AG04449 (cell line): ENCODE measurements at places on chromosomes 7 and 10.

GRCh38 chr7:100476101-100476780 lies 2.8 kb downstream of the TSC22D4 start:
- DNase-seq: no peak

DNA sequence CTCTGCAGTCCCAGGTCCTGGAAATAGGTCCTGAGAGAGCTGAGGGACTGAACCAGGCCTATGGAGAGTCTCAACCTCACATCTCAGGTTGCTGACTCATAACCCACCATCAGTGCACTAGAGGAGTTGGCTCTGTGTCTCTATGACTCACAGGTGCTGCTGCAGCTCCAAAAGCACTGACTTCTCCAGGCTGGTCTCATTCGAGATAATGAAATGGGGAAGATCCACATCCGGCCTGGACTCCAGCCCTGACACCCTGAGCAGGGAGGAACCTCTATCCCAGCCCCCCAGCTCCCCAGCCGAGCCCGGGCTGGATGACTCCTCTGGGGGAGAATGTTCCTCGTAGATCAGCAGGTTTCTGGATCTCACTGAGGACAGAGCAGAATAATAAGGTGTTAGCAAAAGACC lies 35.5 kb upstream of the DGKI start:
- DNase-seq: peak; percentile 98

- DNase-seq: no peak
Measured at GRCh38 chr10:77283326-77283725, 354.3 kb downstream of the KCNMA1 start.

- DNase-seq: no peak
Measured at GRCh38 chr7:156458011-156458410, 182.6 kb upstream of the RNF32 start.

DNA sequence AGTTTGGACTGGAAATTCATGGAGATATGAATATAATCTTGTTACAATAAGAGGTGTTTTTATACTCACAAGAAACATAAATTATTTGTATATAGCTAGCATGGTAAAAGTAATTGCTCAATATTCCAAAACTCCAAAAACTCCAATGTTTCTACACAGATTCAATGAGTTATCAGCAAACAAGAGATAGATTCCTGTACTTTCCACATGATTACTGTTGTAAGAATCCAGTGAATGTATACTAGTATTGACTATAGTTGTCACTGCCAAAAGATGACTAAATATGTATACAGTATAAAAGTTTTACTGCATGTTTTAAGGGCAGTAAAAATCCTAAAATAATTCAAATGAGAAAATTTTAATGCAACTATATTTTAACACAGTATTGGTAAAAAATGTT lies 10.7 kb downstream of the ATOH7 start:
- DNase-seq: no peak

GRCh38 chr10:68235581-68235980 lies 3.7 kb upstream of the ATOH7 start:
- DNase-seq: no peak

- DNase-seq: no peak
Measured at GRCh38 chr10:98328163-98328562, 60.2 kb upstream of the LOXL4 start.

- no peak for DNase-seq
Measured at GRCh38 chr10:99917963-99918825, 91.6 kb downstream of the DNMBP start.

DNA sequence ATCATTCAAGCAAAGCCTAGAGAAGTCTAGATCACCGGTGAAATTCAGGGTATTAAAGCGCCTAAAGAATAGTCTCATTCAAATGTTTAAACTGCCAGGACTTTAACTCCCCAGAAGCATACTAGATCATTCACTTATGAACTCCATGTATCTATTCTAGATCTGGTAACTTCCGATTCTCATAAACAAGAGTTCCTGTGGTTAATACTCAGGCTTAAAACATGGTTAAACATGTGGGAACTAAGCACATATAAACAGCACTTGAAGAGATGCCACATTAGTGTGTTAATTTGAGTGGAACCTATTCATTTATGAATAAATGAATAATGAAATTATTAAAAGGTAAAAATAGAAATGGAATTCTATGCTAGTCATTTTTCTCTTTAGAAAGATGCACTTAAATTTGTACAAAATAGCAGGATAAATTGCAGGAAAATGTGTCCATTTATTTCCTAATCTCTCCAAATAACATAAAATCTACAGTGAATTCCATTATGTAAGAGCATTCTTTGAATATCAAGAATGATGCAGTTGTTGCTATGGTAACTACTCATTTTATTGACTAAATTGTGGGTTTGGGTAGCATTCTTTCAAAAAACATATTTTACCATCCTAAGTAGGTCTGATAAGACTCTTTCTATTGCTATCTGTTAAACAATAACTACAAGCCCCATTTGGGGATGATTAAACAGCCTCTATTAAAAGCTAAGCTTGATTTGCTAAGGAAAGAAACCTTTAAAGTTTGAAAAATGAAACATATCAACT lies 147.6 kb upstream of the TMEM168 start:
- DNase-seq: no peak

- DNase-seq: no peak
Measured at GRCh38 chr7:150874401-150875198, 22.3 kb downstream of the AOC1 start.

- peak; percentile 4 for DNase-seq
Measured at GRCh38 chr7:104106108-104106905, 101.5 kb downstream of the ORC5 start.

- no peak for DNase-seq
Measured at GRCh38 chr7:66921396-66921917, 432 bp downstream of the TMEM248 start.

DNA sequence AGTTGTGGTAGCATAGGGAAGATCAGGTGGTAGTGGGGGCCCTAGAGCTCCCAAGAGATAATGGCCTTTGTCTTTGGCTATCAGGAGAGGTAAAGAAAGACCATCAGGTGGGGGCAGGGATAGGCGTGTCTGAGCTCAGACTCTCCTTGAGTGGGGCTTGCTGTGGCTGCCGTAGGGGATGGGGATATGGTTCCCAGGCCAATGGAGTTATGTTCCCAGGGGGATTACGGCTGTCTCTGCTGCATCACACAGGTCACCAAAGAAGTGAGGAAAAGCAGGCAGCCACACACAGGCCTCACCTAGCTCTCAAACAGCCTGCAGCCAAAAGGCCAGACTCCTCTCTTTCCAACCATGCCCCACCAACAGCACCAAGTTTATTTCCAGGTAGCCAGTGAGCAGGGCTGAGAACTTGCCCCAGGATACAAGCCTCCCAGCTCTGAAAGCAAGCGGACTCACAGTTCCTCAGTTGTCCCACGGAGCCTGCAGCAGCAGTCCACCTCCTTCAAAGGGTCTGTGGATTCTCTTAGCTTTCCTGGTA lies 37.6 kb upstream of the C1QL3 start:
- DNase-seq: no peak

GRCh38 chr7:15175152-15175551 lies 272.6 kb upstream of the DGKB start:
- no peak for DNase-seq

DNA sequence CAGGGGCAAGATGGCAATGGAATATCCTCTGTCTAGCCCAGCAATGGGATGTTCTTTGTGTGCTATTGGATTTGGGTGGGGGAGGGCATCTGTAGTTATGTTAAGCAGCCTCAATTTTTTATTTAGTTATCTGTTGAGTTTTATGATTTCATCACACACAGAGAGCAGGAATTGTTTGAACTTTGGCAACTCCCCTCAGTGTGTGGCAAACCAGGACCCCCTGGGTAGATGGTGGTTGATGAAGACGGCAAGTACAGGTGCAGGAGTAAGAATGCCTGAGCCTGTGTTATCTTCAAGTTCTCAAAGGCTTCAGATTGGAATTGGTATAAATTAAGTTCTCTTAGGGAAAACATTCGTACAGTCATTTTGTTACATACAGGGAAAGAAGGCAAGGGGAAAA lies 142.4 kb upstream of the SAMD8 start:
- no peak for DNase-seq

GRCh38 chr10:129541200-129541599 lies 74.2 kb downstream of the MGMT start:
- no peak for DNase-seq

GRCh38 chr7:55065079-55065478 lies 46.3 kb downstream of the EGFR start:
- DNase-seq: peak; percentile 97

- DNase-seq: no peak
Measured at GRCh38 chr10:69818676-69819239, 17.1 kb downstream of the COL13A1 start.

DNA sequence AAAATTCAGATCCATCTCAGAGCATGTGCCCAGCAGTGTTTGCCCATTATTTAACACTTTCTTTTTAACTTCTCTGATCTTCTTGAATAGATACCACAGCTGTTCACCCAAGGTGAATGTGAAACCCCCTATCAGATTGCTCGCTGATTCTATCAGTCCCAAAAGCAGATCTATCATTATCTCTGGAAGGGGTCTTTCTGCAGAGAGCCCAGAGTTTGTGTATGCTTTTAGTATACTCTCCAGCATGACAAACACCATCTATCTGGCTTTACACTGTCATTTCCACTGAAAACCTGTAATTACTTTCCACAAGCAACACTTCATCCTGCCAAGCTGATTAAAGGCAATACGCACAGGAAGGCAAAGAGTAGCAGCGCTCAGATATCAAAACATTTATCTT lies 168.2 kb downstream of the CACNA2D1 start:
- no peak for DNase-seq

DNA sequence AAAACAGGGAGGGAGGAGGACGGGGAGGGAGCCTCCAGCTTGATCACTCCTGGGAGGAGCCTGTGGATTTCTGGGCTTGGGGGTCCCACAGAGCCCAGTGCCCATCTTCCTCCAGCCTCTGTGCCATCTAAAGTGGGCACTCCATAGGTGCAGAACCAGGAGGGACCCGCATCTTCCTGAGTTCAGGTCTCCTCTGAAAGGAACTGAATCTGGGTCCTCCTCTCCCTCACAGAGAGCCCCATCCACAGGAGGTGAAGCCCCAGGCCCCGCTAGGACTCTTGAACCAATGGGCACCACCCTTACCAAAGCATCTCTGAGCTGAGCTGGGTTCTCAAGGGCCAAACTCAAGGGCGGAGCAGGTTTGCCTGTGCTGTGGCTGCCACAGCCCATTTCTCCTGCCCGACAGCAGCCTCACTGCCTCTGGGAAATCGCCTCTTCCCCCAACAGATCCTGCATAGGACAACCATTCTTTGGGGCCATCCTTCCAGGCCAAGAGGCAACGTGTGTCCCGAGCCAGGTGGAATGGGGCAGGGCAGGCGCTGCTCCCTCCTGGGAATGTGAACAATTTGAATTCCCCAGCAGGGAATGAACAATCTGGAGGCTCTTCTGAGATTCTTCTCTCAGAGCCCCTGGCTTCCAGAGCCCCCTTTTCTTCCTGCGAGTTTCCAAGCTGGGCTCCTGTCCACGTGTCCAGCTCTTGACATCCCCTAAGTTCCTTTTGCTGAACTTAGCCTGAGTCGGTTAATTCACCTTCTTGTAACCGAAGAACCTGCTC lies 411.0 kb upstream of the FOXK1 start:
- no peak for DNase-seq

DNA sequence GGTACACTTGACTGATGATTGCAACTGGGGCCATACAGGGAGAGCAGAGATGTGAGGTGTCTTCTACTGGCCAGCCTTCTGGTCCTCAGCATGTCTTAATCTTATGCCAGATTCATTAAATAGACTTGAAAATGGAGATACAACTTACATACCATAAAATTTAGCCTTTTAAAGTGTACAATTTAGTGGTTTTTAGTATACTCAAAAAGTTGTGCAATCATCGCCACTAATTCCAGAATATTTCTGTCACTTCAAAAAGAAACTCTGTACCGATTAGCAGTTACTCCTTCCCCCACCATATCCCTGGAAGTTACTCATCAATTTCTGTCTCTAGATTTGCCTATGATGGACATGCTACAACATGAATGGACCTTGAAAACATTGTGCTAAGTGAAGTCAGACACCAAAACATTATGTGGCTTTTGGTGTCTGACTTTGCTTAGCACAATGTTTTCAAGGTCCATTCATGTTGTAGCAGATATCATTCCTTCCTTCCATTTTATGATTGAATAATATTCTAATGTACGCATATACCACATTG lies 53.0 kb downstream of the SH2D4B start:
- DNase-seq: no peak

DNA sequence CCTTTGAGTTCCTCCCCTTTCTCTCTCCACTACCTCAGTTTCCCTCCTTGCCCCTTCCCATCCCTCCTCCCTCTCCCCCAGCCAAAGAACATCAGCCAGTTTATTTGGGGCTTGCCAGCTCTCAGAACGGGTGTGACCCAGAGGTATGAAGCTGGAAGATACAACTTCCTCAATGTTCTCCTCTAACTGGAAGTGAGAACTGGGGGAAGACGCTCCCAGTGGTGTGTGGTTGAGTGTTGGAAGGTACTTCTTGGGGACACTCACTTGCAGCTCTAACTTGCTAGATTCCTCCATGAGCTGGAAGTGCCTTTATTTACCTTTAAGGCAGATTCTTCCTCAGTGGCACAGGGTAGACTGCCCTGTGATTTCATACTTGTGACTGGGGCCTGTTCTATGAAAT lies 110.5 kb upstream of the HABP2 start:
- DNase-seq: no peak

DNA sequence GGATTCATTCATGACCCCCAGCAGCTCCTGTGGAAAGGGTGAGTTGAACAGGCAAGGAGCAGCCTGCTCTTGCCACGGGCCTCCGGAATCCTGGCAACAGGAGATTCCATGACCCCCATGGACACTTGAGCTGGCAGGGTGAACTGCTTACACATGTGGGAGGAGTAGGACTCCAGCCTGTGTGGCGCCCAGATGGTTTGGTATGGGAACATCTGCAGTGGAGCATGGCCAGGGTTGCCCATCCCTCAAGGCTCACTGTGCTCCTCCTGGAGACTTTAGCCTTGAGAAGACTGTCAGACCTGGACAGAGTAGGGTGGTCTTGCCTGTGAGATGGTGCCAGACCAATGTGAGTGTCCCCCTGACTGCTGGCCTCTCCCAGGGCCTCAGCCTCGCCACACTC lies 57.0 kb downstream of the HECTD2 start:
- DNase-seq: no peak

DNA sequence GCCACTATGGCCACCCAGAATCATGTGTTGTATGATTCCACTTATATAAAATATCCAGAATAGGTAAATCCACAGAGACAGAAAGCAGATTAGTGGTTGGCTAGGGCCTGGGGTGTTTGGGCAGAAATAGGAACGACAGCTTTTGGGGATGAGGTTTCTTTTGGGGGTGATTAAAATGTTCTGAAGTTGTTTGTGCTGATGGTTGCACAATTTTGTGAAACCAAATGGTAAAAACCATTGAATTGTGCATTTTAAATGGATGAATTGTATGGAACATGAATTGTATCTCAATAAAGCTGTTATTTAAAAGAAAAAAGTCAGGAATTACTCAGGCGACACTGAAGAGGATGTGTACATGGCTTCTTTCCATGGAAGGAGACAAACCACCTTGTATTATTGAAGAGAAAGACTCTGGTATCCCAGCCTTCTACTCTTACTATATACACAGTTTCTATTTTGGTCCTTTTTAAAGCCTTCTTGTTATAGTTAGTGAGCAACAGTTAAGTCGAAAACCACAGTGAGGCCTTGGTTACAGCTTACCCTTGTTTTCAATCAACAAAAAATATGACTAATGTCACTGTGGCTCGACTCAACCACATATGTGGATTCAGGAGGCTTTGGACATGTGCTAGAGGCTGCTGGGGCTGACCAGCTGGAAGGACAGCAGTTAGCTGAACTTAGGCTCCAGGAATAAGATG lies 57.1 kb upstream of the KMT2E start:
- peak; percentile 88 for DNase-seq
